ENCODE measurements at places on chromosomes 11 and 22. TPM values are rescaled to one million over a fixed set of nuclear protein-coding genes. Genes with fewer than 3 reads are reported as not detected.

GRCh38 chr22:23269441-23270211 is 89.3 kb downstream of the BCR start:
- DNase-seq, result no peak

DNA sequence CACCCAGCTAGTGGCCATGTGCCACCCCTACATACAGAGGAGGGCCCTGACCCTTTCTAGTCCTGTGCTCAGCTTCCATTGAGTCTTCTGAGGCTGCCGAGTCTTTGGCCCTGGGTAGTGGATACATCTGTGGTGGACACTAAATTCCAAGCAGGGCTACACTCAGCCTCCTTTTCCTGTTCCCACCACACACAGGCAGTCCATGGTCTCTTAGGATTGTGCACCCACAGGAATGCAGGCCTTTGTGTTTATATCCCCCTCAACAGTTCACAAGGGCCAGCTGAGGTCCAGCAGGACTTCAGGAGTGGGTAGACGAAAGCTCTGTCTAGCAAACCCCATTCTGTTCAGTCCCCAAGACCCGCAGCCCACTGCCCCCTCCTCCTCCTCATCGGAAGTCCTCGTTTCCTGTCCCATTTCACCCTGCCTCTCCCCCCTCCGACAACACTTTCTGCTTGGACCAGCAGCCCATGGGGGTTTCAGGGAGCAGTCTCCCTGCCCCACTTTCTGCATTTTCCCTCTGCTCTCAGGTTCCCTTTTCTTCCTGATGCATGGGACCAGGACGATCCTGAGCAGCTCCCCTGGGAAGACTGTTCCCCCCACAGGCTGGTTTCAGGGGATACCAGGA is 91.8 kb downstream of the SWAP70 start:
- DNase-seq, result no peak

KCNQ1OT1 gene
- 2.3 TPM for total RNA-seq

GRCh38 chr11:44229098-44229497 is 80.8 kb downstream of the ALX4 start:
- no peak for DNase-seq

SOX6 gene
- 8.3 TPM for total RNA-seq

GRCh38 chr11:131191606-131192005 is 178.8 kb upstream of the NTM start:
- no peak for DNase-seq

DNA sequence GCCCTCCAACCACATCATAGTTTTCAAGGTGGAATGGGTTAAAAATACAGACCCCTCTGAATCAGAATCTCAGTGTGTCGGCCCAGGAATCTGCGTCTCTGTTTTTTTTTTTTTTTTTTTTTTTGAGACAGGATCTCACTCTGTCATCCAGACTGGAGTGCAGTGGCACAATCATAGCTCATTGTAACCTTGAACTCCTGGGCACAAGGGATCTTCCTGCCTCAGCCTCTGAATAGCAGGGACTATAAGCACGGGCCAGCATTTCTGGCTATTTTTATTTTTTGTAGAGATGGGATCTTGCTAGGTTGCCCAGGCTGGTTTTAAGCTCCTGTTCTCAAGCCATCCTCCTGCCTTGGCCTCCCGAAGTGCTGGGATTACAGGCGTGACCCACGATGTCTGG is 28.2 kb downstream of the MIAT start:
- DNase-seq, result no peak

Measured in neural progenitor cell (in vitro differentiated cells).